NCI-H1105 (cell line): ENCODE measurements at places on chromosomes 5 and 9.
A peak's percentile ranks its signal among the peaks of the same experiment; 100 is the strongest.

DNA sequence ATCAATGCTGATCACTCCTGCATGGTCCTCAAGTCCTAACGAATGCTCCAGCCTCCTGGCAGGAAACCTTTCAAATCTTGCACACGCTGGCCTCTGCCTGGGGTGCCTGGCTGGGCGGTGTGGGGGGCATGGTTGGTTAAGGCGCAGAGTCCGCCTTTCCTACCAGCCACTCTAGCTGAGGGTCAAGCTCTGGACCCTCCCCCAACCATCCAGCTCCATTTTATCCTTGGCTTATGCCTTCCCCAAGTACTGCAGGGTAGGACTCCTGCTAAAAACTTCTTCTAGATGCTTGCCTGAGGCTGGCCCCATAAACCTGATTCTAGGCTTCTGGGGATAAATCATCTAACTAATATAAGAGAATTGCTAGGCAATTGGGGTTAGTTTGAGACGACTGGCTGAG, 808 bp upstream of the MVB12B start:
- no peak for DNase-seq

DNA sequence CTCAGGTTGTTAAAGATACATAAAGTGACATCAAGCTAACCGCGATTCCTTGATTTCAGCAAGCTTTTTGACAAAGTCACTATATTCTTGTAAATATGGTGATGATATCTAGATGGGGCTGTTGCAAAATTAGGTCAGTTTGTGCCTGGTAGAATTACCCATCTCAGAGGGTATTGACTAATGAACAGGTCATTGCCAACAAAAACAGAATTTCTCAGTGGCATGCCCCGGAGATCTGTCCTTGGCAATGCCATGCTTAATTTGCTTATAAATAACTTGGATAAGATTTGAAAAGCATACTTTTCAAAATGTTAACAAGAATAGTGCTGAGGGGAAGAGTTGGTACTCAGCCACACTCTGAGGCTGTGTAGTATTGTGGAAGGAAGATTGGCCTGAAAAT, 783.3 kb upstream of the SEMA6A start:
- DNase-seq, result no peak

DNA sequence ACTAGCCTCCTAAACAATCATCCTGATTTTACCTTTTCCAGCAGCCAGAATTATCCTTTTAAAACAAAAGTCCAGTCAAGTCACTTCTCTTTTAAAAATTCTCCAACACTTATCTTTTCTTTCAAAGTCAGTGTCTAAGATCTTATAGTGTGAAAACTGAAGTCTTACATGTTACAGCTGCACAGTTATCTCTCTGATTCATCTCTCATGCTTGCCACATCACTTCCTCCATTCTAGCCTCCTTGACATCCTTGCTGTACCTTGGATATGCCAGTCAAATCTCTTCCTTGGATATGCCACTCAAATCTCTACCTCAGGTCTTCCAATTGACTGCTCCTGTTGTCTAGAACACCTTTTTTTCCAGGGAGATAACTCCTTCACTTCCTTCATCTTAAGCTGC, 361.7 kb upstream of the FTMT start:
- DNase-seq, result no peak

GRCh38 chr9:33988219-33988890, 60.3 kb downstream of the UBAP2 start:
- DNase-seq, result no peak

DNA sequence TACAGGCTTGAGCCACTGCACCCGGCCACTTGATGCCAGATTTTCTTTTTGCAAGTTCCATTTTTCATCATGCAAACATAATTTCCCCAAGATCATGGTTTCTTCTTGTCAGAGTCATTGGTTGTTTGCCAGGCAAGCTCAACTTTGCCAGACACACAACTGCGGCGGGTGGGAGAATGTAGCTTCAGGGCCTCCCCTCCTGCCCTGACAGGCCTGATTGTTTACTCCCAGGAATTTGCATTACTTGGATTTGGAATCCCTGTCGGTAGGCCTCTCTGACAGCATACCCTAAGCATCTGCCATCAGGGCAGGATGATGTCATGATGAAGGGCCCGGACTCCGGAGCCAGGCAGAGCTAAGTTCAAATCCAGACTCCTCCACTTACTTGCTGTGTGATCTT, 15.1 kb downstream of the RPS14 start:
- DNase-seq, result no peak

GRCh38 chr9:893843-894420, 52.4 kb downstream of the DMRT1 start:
- peak; percentile 49 for DNase-seq

- peak; percentile 17 for DNase-seq
Observed at GRCh38 chr5:156522651-156523529, 195.9 kb downstream of the SGCD start.

GRCh38 chr9:8157683-8158324, 358.2 kb upstream of the DMAC1 start:
- DNase-seq, result no peak

DNA sequence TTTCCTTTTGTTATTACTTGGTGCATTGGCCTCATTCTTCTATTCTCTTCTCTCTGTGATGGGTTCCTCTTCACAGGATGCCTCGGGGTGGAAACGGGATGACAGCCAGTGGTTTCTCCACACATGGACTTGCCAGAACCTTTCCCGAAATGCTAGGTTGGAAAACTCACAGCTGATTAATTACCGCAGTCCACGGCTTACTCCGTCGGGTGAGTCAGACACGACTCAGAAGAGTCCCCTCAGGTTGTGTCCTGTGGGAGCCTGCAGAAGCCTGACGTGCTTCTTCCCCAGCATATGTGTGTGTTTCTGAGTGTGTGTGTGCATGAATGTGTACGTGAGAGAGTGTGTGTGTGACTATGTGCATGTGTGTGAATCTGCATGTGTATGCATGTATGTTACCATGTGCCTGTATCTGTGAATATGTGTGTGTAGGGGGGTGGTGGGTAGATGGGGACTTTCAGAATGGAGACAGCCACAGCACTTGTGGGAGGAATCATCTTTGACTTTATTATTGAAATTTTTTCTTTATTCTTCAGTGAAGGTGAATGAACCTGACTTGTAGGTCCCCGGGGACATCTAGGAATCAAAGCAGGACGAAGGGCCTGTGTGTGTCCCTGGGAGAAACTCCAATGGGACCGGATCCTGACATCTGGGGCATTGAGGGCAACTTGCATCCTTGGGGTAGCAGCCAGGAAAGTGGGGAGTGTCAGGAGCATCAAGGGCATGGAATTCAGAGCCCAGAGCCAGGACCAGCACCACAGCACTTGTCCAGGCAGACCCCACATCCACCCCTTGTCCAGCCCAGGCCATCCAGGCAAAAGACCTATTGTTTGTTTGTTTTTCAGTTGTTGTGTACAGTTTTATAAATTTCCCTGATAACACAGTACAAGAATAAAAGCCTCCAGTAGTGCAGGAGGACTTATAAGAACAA, 21.9 kb upstream of the MED10 start:
- DNase-seq, result no peak

- DNase-seq, result no peak
Observed at GRCh38 chr9:93340091-93340490, 111.4 kb upstream of the FAM120A start.

GRCh38 chr5:123585871-123586270, 73.9 kb downstream of the CSNK1G3 start:
- no peak for DNase-seq

- no peak for DNase-seq
Observed at GRCh38 chr5:12214267-12215015, 310.2 kb upstream of the CTNND2 start.

GRCh38 chr9:84238652-84239051, 101.9 kb downstream of the SLC28A3 start:
- DNase-seq, result no peak

GRCh38 chr5:54736003-54736797, 218.6 kb downstream of the SNX18 start:
- no peak for DNase-seq

DNA sequence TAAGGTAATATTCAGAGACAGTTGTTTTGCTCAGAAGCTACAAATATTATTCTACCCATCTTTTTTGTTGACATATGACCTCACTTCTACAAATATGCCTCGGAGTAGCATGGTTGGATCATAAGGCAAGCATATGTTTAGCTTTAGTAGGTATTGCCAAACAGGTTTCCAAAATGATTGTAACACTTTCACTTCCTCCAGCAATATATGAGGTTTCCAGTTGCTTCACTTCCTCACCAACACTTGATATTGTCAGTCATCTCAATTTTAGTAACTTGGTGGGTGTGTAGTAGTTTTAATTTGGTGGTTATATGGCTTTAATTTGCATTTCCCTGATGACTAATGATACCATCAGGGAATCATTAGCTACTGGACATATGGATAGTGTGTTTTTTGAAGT, 46.7 kb downstream of the TNFSF8 start:
- no peak for DNase-seq

- DNase-seq, result no peak
Observed at GRCh38 chr5:63961598-63962161, 565 bp downstream of the HTR1A start.

- DNase-seq, result peak; percentile 97
Observed at GRCh38 chr5:8628521-8628920, 759.6 kb downstream of the MTRR start.

GRCh38 chr5:1167361-1167727, 34.1 kb upstream of the SLC6A19 start:
- DNase-seq, result no peak

GRCh38 chr5:149618581-149619248, 37.4 kb downstream of the ARHGEF37 start:
- DNase-seq, result no peak

GRCh38 chr5:104706600-104706999, 1144.0 kb upstream of the NUDT12 start:
- DNase-seq, result no peak

GRCh38 chr9:16090907-16091629, 538.2 kb downstream of the CCDC171 start:
- DNase-seq, result no peak

DNA sequence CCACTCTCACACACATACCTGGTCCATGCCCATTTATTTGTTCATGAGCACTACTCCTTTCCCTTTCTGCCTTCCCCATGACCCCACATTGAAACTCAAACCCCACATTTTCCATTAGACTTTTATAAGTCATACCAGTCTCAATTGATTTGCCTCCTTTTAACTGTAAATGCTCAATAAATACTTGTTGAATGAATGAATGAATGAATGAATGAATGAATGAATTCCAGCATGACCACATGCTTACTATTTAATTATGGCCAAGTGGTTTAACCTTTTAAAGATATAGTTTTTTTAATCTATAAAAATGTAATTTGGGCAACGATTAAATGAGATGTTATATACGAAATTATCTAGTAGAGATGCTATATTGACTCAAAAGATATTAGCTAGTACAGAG, 54.1 kb upstream of the GRAMD2B start:
- DNase-seq, result no peak

- DNase-seq, result no peak
Observed at GRCh38 chr5:58346041-58346440, 113.8 kb downstream of the PLK2 start.

DNA sequence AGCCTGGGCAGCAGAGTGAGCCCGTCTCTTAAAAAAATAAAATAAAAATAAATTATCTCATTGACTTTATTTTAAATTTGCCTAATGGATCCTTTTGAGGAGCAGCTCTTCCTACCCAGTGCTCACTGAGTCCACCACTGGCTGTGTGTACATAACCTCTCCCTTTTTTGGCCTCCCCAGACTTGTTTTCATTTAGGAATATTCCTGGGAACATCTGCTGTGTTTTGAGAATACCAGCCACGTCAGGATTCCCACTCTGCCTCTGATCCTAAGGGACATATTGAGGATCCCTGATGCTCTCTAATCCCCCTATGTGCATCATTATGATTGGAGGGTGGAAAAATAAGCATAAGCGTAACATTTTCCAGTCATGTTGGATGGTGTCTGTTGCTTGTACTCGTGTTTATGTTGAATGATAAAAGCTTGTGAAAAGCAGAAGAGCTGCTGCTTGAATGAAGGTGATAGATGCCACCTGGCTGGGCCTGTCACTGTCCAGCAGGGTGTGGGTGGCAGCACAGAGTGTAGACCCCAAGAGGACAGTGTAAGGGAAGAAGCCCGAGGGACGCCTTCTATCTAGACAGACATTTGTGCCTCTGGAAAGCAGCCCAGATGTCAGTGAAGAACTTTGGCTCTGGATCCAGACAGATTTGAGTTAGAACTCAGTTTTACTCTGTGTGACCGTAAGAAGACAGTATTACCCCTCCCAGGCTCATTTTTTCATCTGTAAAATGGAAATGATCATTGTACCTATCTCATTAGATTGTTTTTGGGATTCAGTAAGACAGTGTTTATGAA, 15.4 kb downstream of the KCNN2 start:
- no peak for DNase-seq

DNA sequence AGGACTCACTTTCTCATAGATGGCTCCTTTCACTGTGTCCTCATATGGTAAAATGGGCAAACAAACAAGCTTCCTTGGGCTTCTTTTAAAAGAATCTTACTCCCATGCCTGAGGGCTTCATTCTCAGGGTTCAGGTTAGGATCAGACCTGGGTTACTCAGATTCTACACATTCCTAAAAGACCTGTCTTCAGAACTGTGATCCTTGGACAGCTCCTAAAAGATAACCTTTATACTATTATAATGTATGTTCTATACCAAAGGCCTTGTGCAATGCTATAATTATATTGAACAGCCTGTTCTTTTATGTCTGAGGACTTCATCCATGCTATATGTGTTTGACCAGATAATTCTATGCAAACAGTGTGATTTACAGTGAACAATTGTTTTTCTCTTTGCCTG, 264.4 kb upstream of the CDH10 start:
- no peak for DNase-seq

- no peak for DNase-seq
Observed at GRCh38 chr9:77714077-77714549, 66.0 kb upstream of the GNA14 start.

GRCh38 chr5:64505769-64506566, at the start of gene RGS7BP:
TSS of gene RGS7BP (plus strand) at chr5:64506015. CDS start at chr5:64506625, 610 bp downstream.
- peak; percentile 21 for DNase-seq

DNA sequence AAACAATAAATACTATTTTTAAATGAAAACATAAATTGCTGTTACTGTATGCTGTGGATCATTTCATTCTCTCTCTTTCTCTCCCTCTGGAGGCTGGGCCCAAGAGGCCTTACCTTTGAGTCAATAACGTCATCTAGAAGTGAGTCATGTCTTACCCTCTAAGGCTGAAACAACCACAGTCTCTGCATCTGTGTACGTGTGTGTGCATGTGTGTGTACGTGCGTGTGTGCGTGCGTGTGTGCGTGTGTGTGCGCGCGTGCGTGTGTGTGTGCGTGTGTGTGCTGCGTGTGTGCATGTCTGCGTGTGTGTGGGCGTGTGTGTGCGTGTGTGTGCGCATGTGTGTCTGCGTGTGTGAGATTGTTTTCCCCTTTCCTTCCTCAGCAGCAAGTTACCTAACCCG, 13.6 kb upstream of the IL17B start:
- DNase-seq, result no peak

- no peak for DNase-seq
Observed at GRCh38 chr9:87766697-87767096, 40.8 kb downstream of the CTSL start.

DNA sequence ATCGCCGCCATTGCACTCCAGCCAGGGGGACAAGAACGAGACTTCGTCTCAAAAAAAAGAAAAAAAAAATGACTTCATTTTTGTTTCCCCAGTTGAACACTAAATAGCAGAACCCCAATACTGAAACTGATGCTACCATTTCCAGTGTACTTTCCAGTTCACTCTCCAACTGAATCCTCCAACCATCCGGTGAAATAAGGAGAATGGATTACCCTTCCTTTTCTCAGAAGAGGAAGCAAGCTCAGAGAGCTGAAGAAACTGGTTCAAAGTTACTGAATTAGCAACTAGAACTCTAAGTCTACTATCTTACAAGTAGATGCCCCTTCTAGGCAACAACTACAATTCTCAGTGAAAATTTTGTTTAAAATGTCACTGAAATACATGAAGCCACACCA, 3.9 kb downstream of the FAM13B start:
- DNase-seq, result no peak

GRCh38 chr9:109416135-109416706, 81.9 kb downstream of the PTPN3 start:
- DNase-seq, result no peak
